Bone marrow (tissue), 2 donors: ENCODE measurements at places on chromosomes 7 and 10.

GRCh38 chr10:7153750-7154149, 257.1 kb downstream of the SFMBT2 start:
- no peak for DNase-seq

DNA sequence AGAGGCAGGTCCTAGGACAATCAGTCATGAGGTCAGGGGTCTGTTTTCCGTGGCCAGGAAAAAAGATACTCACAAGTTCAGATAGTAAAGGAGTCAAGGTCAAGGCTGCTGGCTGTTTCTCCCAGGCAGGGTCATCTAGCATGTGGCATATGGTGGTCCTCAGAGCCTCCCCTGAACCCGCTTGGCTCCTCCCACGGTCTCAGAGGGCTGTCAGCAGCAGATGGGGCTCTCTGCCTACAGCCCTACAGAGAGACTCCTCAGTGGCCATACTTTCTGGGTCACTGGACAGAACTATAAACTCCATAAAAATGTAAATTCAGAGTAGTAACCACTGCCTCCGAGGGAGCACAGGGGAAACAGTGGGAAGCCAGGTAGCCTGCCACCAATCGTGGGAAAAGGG, 11.3 kb upstream of the DRGX start:
- no peak for DNase-seq

- DNase-seq: no peak
Observed at GRCh38 chr7:104979167-104979841, 34.7 kb upstream of the KMT2E start.

- no peak for DNase-seq
Observed at GRCh38 chr10:129861776-129862531, 102.1 kb downstream of the EBF3 start.

- peak; percentile 75 for DNase-seq
Observed at GRCh38 chr7:92178928-92179924, at the start of gene LRRD1. Gene LRRD1 (minus strand): TSS chr7:92179142. CDS start chr7:92165202, 13,940 bp downstream.

GRCh38 chr7:28381466-28381865, 30.9 kb upstream of the CREB5 start:
- DNase-seq: no peak

GRCh38 chr10:49781247-49781646, 19.1 kb upstream of the OGDHL start:
- no peak for DNase-seq
